ENCODE measurements at places on chromosomes 3 and 15.

DNA sequence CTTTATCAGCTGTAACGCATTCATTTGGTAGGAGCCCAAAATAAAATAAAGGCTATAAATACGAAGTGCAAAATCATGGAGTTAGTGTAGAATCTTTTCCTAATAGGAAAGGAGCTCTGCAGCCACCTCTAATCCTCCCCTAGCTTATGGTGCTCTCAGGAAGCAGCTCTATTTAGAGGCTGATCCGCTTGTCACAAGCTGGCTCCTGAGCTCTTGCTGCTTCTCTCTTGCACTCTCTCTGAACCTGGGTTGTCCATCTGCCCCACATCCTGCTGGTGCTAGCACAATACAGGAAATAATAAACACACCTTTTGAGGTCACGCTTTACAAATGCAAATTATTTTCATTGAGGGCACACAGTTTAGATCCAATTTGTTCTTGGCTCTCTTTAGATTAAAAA lies 37.3 kb upstream of the BFSP2 start:
- DNase-seq: no peak

DNA sequence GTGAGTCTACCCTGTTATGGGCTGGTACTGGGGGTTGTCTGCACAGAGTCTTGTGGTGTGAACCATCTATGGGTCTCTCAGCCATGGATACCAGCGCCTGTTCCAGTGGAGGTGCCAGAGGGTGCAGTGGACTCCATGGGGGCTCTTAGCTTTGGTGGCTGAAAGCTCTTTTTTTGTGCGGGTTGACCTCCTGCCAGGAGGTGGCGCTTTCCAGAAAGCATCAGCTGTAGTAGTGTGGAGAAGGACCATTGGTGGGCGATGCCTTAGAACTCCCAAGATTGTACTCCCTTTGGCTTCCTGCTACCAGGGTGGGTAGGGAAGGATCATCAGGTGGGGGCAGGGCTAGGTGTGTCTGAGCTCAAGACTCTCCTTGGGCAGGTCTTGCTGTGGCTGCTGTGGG lies 602.6 kb downstream of the RSL24D1 start:
- no peak for DNase-seq

DNA sequence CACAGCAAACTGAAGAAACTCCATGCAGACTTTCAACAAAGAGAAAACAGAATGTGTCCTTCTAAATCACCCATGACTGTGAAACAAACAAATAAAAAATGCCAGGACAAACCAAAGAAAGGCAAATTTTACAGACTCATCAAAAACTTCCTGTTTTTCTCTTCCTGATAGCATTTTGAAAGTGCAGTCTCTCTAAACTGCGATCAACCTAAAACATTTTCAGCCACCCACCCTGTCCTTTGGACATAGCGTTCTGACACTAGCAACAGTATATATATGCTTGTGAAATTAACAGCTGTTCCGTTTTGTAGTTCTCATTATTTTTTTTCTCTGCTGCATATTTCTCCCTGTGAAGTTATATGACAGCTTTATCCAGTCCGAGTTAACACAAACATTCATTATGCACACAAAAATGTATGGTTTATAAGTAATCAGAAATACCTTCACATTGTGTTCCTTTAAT lies 151.7 kb downstream of the FBN1 start:
- DNase-seq: no peak

GRCh38 chr3:143121241-143122088 lies 1.9 kb downstream of the CHST2 start:
- DNase-seq: no peak

DNA sequence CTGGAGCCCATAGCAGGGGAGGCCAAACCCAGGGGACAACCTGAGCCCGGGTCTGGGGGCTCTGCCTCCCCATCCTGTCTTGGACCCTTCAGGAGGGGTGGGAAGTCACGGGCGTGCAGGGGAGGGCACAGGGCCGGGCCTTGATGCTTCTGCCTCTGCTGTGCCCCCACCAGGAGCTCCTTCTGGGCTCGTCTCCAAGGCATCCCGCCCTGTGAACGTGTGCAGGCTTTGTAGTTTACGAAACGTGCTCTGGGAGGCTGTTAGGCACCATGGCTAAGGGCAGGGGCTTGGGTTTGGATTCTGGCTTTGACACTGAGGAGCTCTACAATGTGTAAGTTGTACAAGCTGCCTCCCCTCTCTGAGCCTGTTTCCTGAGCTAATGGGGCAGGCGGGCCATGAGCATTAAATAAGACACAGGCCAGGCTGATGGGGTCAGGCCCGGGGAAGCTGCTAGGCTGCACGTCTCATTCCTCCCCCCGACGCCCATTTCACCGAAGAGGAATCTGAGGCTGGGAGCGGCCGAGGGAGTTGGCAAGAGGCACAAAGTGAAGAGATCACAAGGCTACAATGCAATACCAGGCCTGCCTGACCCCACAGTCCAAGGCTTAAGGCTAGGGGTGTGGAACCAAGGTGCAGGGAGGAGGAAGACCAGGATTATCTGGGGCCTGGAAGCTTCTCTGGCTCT lies 19.6 kb downstream of the PLXND1 start:
- DNase-seq: no peak

- DNase-seq: no peak
Measured at GRCh38 chr3:101017017-101017416, 23.8 kb upstream of the ABI3BP start.

DNA sequence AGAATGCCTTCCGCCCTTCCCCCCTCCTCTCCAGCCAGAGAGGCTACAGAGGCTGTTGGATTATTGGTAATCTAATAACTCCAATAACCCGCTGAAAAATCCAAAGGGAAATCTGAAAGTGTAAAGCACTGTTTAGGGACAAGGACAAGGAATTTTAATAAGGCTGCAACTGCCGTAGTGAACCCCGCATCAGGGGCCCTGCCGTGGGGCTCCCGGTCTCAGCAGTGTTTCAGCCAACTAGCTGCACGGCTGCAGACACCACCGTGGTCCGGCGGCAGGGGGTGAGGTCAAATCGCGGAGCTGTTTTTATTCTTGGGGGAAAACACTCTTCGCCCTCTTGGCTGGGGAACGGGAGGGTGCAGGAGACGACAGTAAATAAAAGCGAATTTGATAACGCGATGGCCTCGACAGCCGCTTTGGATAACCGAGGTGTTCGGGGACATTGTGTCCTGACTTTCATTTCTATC lies 6.1 kb downstream of the BCL6 start:
- no peak for DNase-seq

DNA sequence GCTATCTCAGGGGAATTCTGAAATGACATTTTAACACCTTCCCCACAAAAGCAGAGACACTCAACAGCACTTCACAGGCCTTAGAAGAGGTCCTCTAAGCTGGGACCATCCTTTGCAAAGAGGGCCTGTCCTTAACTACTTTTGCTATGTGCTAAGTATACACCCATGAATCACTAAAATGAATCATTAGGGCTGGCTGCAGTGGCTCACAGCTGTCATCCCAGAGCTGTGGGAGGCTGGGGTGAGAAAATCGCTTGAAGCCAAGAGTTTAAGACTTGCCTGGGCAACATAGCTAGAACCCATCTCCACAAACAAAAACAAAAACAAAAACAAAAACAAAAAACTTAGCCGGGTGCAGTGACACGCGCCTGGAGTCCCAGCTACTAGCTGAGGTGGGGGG lies 53.9 kb upstream of the MELTF start:
- no peak for DNase-seq

DNA sequence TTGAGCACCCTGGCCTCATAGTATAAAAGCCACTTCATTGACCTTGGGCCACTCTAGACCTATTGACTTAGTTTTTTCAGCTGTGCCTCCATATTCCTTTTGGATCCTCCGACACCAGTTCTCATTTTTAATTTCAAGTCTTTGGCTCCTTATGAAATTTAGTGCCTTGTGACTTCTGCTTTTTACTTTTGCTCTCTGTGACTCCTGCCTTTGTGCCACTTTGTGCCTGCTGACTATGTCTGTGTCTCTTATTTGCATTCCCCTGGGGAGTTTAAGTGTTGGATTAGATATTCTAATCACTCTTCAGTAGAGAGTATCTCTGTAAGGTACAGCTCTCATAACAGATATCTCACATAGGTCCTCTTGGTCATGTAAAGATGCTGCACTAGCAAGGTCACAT lies 39.6 kb upstream of the GPR149 start:
- DNase-seq: no peak

GRCh38 chr3:13495351-13495813 lies 15.3 kb downstream of the HDAC11 start:
- no peak for DNase-seq

- no peak for DNase-seq
Measured at GRCh38 chr15:66114863-66115425, 138.6 kb downstream of the MEGF11 start.

DNA sequence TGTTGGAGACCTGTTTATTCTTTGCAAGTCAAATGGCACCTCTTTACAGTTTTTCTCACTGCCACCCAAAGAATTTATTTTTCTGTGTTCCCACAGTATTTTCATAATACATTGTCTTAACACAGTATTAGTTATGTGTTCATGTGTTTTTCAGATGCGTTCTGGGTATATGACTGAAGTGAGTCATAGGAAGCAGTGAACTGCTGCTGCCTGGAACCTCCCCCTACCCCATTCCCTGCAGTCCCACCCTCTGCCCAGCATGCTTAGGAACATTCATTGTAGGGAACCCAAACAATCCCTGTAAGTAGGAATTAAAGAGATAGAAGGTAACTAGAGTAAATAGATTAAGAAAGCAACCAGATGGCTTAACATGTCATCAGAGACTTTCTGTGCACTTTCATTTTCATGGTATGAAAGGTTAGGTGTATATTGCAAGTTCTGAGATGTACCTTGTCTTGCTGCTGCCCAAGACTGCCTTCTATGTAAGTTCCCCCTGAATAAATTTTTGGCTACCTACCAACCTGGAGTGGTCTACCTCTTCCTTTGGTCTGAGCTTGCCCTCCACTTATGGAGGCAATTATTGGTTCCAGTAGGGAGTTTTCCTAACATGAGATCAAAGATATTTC lies 21.9 kb upstream of the SQOR start:
- no peak for DNase-seq

GRCh38 chr3:128518587-128519490 lies 25.8 kb upstream of the GATA2 start:
- DNase-seq: no peak

GRCh38 chr15:67225336-67225735 lies 29.1 kb downstream of the AAGAB start:
- DNase-seq: no peak

- DNase-seq: peak; percentile 2
Measured at GRCh38 chr15:80619680-80620079, 75.4 kb upstream of the ABHD17C start.

- DNase-seq: no peak
Measured at GRCh38 chr3:331881-332280, 135.3 kb downstream of the CHL1 start.

DNA sequence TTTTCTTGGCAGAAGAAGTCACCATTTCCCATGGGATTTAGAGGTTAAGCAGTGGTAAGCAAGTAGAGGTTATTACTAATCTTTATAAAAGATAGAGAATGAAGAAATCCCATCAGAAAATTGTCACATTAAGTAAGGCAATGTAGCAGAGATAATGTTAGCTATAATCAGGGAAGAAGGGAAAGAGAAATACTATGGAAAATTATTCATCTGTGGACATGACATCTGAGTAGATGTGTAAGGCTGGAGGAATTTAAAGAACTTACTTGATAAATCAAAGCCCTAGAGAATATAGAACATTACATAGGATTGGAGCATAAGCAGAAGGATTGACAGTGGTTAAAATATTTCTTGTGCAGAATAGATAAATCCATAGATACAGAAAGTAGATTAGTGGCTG lies 553.1 kb upstream of the CBLB start:
- DNase-seq: no peak

- no peak for DNase-seq
Measured at GRCh38 chr3:29478611-29479010, 197.7 kb downstream of the RBMS3 start.

- no peak for DNase-seq
Measured at GRCh38 chr3:105584003-105584790, 217.5 kb downstream of the ALCAM start.

- no peak for DNase-seq
Measured at GRCh38 chr3:74273555-74274402, 340.7 kb downstream of the CNTN3 start.

GRCh38 chr3:129605203-129605921 lies 1.1 kb downstream of the PLXND1 start:
- DNase-seq: peak; percentile 58

DNA sequence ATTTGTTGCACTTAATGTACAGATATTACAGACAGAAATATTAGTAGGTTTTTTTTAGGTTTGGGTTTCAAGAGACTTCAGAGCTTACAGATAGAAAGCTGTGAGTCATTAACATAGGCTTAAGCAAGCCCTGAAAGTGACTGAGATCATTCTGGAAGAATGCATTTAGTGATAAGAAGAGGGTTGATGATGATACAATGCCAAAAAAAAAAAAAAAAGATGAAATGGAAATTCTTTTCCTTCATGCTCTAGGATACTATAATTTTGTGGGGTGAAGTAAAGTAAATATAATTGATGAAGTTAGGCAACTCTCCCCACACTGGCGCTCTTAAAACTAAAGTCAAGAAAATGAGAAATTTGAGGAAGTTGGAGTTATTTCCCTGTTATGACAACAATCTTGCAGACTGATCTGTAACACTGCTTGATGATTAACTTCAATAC lies 169.4 kb upstream of the ZNF385D start:
- DNase-seq: no peak

DNA sequence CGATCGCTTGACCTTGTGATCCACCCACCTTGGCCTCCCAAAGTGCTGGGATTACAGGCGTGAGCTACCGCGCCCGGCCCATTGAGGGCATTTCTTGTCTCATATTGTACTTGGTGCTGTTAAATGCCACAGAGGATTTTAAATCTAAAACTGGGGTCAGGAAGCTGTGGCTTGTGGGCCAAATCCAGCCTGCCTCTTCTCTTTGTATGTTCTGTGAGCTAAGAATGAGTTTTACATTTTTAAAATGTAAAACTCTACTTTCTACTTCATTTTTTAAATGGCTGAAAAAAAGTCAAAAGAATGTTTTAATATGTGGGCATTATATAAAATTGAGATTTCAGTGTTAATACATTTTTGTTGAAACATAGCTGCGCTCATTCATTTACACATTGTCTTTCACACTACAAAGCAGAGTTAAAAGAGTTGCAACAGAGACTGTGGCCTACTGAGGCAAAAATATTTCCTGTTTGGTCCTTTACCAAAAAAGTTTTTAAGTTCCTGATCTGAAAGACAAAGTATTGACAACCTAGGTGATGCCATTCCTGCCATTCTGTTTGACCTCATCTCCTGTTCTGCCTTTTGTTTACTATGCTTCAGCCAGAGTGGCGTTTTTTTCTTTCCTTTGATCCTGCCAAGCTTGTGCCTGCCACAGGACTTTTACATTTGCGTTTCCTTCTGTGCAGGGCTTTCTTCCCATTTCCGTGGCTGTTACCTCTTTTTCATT lies 50.4 kb downstream of the PDCD6IP start:
- no peak for DNase-seq

DNA sequence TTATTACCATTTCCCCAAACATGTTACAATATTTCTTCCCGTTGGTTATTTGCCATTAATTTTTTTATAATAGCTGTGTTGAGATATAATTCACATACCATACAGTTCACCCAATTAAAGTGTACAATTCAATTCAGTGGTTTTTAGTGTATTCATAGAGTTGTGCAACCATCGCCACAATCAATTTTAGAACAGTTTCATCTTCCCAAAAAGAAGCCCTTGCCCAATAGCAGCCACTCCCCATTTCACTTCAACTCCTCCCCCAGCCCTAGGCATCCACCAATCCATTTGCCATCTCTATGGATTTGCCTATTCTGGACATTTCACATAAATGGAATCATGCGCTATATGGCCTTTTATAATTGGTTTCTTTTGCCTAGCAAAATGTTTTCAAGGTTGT lies 225.1 kb downstream of the EPHB1 start:
- DNase-seq: no peak

Data from NCI-H1092 treated with DMSO at 0.1 percent for 48 hours (cell line).